Inflammatory macrophage (primary cell): ENCODE measurements at places on chromosomes 4 and X.

GRCh38 chr4:53633608-53634007 lies 42.3 kb upstream of the LNX1 start:
- DNase-seq, result peak; percentile 11

DNA sequence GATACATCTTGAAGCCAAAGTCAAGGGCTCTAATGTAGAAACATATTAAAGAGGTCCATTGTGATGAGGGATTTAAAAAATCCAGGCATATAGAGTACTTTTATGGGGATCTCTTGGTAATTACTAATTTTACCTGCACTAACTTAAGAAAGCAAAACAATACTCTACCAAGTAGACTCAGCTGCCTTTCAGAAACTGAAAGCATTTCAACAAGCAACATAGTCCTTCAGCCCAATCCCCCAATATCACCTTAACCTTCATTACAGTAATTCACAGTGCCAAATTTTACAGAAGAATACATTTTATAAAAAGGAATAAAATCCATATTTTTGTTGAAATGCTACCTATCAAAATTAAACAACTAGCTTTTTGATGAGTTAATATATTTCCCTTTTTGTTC lies 422.9 kb downstream of the DTHD1 start:
- no peak for DNase-seq

DNA sequence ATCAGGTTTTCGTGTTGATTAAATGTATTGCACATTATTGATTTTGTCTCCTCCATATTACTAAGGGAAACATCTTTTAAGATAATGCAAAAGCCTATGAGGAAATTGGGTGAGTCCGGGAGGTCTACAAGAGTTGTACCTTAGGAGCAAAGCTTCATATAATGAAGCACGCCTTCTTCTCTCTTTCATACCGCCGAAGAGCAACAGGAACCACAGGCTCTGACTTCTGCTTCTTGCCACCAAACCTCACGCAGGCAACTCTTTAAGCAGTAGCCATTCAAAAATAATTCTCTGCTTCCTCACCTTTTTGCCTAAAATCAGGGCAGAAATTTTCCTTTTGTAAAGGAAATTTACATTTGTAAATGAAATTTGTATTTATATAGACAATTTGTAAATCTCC lies 139.6 kb downstream of the SPRY1 start:
- peak; percentile 36 for DNase-seq

DNA sequence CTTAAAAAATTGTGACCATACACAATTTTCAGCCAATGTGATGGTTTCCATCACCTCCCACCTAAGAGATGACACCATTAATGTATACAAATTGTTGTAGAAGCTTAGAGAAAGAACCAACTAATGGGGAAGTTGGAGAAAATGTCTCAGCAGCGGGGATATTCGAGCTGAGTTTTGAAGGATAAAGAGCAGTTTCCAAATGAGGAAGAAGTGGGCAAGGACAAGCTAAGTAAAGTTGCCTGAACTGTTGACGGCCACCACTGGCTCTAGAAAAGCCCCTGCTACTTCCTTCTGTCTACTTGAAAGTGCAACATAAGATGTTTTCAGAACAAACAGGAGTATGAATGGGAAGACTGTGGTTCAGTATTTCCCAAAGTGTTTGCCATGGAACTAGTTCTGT lies 92.0 kb downstream of the CHRNA9 start:
- peak; percentile 80 for DNase-seq

GRCh38 chr4:45409536-45409935 lies 683.2 kb upstream of the GNPDA2 start:
- no peak for DNase-seq

GRCh38 chr4:75495476-75495875 lies 18.7 kb downstream of the RCHY1 start:
- peak; percentile 56 for DNase-seq

- no peak for DNase-seq
Measured at GRCh38 chrX:132968296-132968949, 10.0 kb upstream of the HS6ST2 start.

- DNase-seq, result no peak
Measured at GRCh38 chr4:138507522-138507921, 265.4 kb upstream of the SLC7A11 start.

DNA sequence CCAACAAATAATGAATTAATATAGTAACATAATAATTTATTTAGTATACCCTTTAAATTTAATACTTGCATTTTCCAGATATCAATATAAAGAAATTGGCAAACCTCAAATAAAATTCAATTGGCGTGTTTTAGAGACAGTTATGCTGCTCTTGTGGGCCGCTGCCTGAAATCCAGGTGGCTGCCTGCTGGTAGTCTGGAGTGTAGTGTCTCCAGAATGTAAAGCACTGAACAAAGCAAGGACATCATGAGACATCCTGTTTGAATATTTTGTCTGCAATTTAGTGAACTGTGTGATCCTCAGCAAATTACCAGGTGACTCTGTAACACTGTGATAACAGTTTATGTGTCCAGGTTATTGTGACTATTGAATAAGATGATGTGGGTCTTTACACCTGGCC lies 29.9 kb downstream of the ZFP42 start:
- DNase-seq, result no peak

- DNase-seq, result peak; percentile 22
Measured at GRCh38 chrX:24553011-24553410, 87.9 kb downstream of the PDK3 start.

DNA sequence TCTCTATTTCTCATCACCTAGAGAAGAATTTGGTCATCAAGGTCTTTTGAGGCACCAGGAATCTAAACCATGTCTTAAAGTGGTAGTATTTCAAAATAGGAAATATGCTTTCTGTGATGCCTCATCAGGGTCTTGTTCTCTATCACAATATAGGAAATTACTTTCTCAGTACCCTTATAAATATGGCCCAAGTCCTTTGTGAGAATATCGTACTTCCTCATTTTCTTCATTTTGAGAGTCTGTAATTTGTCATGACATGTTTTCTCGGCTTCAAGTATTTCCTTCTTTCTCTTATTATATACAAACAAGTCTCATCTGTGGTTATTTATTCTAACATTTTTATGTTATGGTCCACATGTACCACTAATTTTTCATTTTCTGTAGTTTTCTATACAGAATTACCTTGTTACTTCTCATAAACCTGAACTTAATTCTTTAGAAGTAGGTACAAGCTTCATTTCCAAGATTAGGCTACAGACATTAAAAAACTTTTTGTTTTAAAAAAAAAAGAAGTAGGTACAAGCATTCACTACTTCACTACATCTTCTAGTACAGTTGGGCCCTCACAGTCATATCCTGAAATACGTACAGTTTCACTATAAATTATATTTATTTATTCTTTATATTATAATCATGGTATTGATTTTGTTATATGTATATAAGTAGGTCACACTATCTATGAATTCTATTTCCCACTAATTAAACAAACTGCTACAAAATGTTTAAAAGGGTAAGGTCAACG lies 54.4 kb downstream of the KLHL13 start:
- no peak for DNase-seq

DNA sequence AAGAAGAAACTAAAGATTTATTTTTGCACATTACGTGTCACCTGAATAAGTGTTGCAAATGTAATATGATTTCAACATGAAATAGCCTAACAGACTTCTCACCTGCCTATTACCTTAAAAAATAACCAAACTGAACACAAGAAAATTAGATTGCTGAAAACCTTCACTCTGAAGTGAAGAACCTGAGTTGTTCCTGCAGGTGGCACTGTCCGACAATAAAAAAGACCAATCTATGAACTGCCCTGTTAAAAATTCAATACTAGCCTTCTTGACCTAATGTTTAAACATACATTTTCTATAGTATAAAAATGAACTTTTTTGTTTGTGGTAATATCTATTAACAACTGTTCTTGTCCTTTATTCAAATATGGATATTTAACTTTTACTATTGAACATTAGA lies 69.2 kb upstream of the PNPLA4 start:
- DNase-seq, result peak; percentile 30
